ENCODE measurements at places on chromosomes 11 and 22.

GRCh38 chr22:47836957-47837356 is 1074.5 kb downstream of the TBC1D22A start:
- no peak for DNase-seq

- DNase-seq: peak; percentile 45
Measured at GRCh38 chr22:20268279-20269012, at the start of gene RTN4R. Gene RTN4R (minus strand): TSS chr22:20268318. CDS start chr22:20268092, 226 bp downstream.

- DNase-seq: no peak
Measured at GRCh38 chr22:49643998-49644397, 183.7 kb downstream of the BRD1 start.

DNA sequence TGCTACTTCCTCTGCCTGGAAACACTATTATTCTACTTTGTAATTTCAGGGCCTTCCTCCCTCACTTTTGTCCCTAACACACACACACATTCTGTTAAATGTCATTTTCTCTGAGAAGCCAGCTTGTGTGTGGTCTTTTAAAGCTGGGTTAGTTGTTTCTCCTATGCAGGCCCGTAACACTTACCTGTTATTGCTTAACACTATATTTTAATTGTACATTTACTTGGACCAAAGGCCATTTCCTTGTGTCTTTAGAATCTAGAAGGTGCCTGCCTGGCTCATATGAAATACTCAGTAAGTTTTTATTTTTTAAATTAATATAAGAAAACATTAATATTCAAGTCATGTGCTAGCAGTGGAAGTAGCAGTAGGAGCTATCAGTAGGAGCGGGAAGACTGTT is 30.6 kb downstream of the FAR1 start:
- DNase-seq: no peak

DNA sequence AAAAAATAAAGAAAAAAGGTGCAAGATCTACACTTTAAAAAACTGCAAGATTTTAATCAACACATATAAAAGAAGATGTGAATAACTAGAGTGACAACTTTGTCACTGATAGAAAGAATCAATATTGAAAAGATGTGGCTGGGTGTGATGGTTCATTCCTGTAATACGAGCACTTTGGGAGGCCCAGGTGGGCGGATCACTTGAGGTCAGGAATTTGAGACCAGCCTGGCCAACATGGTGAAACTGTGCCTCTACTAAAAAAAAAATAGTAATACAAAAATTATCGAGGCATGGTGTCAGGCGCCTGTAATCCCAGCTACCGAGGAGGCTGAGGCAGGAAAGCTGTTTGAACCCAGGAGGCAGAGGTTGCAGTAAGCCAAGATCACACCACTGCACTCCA is 21.0 kb upstream of the FBLN1 start:
- DNase-seq: no peak

GRCh38 chr11:2156416-2157182 is 4.4 kb downstream of the INS start:
- DNase-seq: peak; percentile 45

DNA sequence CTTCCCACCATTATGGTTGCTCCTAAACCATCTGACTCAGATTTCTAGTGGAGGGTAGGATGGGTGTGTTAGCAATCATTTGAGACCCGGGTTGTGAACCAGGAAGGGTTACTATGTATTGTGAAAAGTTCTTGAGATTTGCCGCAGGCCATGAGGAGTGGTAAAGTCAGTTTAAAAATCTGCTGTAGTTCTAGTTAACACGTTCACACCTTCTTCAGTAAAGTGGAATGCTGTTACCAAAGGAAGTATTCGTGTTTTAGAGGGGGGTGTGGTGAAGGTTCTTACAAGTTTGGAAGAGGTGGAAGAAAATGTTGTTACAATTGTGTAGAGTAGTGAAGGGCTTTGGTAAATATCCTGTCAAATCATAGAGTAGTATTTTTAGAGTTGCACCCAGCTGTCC is 2.6 kb downstream of the MTMR3 start:
- no peak for DNase-seq

GRCh38 chr11:12128301-12128751 is 17.9 kb downstream of the MICAL2 start:
- no peak for DNase-seq

- DNase-seq: no peak
Measured at GRCh38 chr22:18012531-18012930, 11.8 kb downstream of the MICAL3 start.

- DNase-seq: peak; percentile 56
Measured at GRCh38 chr11:44950625-44951476, at the start of gene TP53I11. Gene TP53I11 (minus strand): TSS chr11:44950883. CDS start chr11:44938335, 12,548 bp downstream.

- DNase-seq: no peak
Measured at GRCh38 chr11:125225401-125225800, 60.9 kb downstream of the PKNOX2 start.

GRCh38 chr11:67541198-67541597 is 18.0 kb upstream of the CABP2 start:
- DNase-seq: no peak

DNA sequence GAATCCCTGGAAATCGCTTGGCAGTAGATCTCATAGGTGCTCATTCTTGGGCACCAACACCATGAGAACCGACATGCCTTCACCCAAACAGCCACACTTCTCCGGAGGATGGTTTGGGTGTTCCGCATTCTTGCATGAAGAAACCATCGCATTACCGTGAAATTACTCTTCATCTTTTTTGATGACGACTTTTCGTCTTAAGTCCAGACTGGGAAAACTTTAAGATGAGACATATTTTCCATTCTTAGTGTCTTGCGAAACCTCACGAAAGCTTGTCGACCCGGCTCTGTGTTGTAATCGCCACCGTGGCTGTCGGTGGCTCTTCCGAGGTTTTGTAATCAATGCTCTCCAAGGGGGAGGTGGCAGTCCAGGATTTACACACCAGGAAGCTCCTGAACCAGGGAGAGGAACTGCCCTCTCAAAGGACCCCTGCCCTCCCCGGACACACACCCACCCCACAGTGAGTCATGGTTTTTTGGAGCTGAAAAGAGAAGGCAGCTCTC is 1.7 kb downstream of the TOM1 start:
- no peak for DNase-seq

GRCh38 chr11:7639643-7640025 is 33.7 kb downstream of the CYB5R2 start:
- no peak for DNase-seq

GRCh38 chr11:102345904-102346303 is 1.1 kb upstream of the BIRC2 start:
- no peak for DNase-seq

- no peak for DNase-seq
Measured at GRCh38 chr22:35544827-35545226, 4.2 kb downstream of the RASD2 start.

Measured in stimulated activated CD4-positive, alpha-beta T cell treated with anti-CD3 and anti-CD28 coated beads, Interleukin-4, amount 100 ng/mL, for 48 hours (primary cell).